ENCODE measurements at places on chromosomes 7 and 10. TPM values are rescaled to one million over a fixed set of nuclear protein-coding genes. Genes with fewer than 3 reads are reported as not detected.

- no peak for DNase-seq
These were observed 9.7 kb downstream of the ITPRIP start for GRCh38 chr10:104328646-104328895.

DNA sequence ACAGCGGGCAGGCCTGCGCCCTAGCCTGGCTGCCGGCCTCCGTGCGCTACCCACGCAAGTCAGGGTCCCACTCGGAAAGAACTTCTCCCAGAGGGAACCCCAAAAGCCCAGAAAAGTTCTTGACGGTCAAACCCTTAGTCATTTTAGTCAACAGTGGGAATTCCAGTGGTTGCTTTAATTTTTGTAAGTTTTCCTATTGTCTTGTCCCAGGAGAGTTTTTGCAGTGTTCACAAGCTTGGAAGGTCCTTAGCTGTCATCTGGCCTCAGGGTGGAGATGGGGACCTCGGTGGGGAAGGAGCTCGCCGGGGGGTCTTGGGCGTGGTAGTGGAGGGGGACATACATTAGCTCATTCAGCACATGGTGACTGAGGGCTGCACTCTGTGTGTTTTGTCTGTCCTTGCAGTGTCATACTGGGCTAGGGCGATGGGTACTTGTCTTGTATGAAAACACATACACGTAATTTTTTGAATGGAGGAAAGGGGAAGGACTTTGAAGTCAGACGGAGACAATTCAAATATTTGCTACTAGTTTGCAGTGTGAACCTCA, 736 bp downstream of the MINDY4 start:
- no peak for DNase-seq

GRCh38 chr7:110626414-110626813, 464.5 kb upstream of the LRRN3 start:
- no peak for DNase-seq

DNA sequence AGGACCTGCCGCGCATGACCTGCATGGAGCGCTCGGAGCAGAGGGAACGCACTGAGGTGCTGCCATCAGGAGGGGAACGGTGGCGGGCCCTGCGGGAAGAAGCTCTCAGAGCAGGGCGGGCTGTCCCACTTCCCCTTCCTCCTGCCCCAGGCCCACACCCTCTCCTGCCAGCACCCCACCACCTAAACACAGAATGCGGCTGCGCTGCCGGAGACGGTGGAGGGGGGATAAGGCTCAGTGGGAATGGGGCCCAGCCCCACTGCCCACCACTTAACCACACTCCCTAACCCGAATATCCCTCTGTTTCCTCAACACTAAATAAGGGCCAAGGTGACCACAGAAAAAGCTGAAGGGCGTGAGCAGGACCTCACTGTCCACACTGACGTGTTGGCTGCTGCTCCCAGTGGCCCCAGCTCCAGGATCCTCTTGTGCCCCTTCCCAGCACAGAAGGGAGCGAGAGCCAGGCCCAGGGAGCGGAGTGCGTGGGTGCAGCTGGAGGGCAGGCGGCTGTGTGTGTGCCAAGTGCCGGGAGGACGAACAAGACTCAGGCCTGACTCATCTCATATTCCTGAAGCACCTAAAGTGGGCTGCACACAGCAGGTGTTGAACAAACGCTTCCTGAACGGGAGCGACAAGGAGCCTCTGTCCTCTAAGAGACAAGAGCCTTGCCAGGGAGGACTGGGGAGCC, 116.8 kb downstream of the MAD1L1 start:
- peak; percentile 71 for DNase-seq

Gene IGFBP1
- not detected for total RNA-seq

Gene COMTD1
- 22.8 TPM for total RNA-seq

Gene CYP2C9
- total RNA-seq: not detected

Measured in testis (tissue), 5 donors.